ENCODE measurements at places on chromosomes 7 and 10. TPM values are rescaled to one million over a fixed set of nuclear protein-coding genes. Genes with fewer than 3 reads are reported as not detected.

The CDK6 gene
- 40.8 TPM for total RNA-seq

The CPN1 gene
- not detected for total RNA-seq

The COL28A1 gene
- total RNA-seq, result 0.52 TPM

The WASHC2A gene
- 50.0 TPM for total RNA-seq

The MMD2 gene
- total RNA-seq, result not detected

The KLLN gene
- total RNA-seq, result 0.39 TPM

The FBXO24 gene
- total RNA-seq, result 0.13 TPM

The TMEM273 gene
- total RNA-seq, result not detected

The CYP2C18 gene
- 0.22 TPM for total RNA-seq

The PAXIP1 gene
- total RNA-seq, result 8.0 TPM
